ENCODE measurements at places on chromosomes 2 and 18.

DNA sequence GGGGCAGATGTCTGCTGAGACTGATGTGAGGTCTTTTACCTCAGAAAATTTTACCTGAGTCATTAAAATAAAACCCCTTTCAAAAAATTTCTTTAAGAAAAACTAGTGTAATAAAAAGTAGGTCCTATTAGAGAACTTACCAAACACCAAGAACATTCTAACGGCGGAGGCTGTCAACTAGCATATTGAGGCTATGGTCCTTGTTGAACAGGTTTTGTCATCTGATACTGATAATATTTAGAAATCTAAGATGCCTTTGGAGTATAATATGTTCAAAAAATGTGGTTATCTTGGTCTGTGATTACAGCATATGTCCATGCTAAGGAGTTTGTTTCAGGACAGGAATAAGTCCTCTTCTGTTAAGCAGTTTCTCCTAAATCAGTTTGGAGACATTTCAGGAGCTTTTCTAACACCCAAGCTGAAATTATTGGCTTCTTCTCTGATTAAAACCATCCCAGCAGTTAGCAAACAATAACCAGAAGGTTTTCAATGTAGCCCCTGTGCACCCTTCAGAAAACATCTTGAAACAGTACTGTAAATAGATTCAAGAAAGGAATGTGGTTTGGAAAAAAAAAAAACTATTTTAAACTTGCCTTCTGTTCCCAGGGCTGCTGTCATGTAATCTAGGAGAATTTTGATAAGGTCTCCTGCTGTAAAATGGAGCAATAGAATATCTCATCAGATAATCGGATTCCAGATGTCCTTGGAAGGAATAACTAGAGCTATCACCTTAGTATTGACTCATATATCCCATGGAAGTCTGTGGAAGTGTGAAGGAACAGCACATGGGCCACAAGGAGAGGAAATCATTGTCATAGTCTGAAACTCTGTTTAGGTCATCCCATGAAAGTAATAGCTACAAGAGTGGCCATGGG is 58.7 kb upstream of the B3GNT2 start:
- DNase-seq = no peak

GRCh38 chr2:133526530-133527300 is 41.5 kb downstream of the NCKAP5 start:
- no peak for DNase-seq

GRCh38 chr2:31386648-31387047 is 27.9 kb downstream of the XDH start:
- no peak for DNase-seq

GRCh38 chr18:31659576-31660177 is 24.7 kb downstream of the B4GALT6 start:
- no peak for DNase-seq

- no peak for DNase-seq
Measured at GRCh38 chr2:39283561-39283960, 39.8 kb upstream of the CDKL4 start.

- DNase-seq = no peak
Measured at GRCh38 chr2:241867776-241868420, 1.6 kb upstream of the RTP5 start.

DNA sequence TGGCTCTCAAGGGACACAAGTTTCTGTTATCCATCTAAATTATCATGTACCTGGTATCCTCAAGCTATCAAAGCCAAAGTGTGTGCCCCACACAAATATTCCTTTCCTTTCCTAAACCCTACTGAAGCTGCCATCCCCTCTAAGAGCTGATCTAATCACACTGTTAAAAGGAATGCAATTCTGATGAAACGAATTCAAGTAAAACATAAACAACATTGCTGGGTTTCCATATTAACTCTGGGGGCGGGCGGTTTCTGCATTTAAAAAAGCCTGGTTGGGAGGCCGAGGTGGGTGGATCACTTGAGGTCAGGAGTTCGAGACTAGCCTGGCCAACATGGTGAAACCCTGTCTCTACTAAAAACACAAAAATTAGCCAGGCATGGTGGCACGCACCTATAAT is 41.9 kb upstream of the PCBP1 start:
- no peak for DNase-seq

DNA sequence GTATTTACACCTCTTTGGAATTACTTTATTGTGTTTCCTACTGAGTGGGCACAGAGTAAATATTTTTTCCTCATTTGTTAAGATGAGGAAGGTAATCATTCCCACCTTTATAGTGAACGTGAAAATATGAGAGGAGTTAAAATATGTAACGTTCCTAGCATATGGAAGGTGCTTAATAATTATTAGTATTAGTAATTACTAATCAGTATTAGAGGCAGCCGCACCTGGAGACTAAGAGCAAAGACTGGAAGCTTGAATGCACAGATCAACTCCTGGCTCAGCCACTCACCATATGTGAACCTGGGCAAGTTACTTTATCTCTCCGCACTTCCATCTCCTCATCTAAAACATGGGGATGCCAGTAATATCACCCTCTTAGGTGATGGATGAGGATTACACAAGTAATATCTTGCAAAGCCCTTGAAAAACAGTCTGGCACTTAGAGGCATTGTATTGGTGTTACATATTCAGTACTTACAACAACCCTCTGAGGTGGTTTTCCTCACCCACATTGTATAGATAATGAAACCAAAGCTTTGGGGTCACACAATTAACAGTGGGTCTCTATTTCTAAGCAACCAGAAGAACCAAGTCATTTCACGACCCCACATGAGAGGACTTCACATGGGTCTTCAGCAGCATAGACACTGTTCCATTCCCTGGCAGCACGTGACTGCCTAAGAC is 100.3 kb upstream of the KCTD1 start:
- no peak for DNase-seq

- no peak for DNase-seq
Measured at GRCh38 chr18:10536280-10536679, 10.5 kb downstream of the NAPG start.

DNA sequence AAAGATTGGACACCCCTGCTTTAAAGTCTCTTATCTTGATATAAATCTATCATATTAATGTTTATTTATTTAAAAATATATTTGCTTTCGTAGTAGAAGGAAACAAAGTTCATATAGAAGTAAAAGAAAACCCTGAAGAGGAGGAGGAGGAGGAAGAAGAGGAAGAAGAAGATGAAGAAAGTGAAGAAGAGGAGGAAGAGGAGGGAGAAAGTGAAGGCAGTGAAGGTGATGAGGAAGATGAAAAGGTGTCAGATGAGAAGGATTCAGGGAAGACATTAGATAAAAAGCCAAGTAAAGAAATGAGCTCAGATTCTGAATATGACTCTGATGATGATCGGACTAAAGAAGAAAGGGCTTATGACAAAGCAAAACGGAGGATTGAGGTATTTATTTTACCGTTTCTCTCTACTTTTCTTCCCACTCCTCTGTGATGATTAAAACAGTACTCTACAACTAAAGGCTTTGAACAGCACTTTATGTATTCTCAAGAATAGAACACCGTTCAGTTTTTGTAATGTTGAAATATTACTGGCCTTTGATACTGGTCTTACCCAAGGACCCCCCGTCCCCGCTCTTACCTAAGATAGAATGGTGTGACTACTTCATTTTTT is 39.2 kb downstream of the EIF5B start:
- no peak for DNase-seq

DNA sequence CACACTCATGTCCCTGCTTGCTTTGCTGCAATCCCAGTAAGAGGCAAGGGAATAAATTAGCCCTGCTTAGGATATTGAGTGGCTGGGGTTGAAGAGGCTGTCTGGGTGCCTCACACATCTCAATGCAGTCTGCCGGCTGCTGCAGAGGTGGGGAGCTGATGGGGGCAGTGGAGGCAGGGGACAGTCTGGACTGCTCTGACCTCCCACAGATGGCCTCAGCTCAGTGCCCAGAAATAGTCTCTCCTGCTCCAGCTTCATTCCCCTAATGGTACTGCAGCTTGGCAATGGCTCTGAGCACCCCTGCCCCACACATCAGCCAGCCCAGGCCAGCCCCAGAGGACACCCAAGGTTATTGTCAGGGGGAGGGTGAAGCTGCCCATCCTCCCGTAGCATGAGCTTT is 21.5 kb upstream of the TNS1 start:
- DNase-seq = no peak

DNA sequence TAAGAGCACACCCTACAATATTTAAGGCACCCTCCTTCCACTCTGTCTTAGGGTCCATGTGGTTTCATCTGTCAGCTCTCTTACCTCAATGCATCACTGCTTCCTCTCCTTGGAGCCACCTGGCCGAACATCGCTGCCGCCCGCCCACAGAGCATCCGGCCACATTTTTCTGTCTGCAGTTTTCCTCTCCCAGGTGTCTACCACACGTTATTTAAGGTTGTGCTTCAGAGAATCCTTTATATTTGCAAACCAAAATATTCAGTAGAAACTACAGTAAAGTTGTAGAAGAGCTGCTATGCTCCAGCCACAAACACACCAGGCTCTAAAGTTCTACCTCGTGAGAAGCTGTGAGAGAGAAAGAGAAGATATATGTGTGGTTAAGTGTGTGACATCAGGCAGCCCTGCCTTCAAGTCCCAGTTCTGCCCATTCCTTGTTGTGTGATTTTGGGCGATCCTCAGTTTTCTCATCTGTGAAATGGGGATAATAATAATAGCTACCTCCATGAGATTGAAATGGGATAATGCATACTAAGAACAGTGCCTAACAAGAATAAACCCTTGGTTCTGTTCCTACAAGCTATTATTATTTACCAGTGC is 4.9 kb upstream of the STK17B start:
- no peak for DNase-seq

GRCh38 chr18:64799376-64799775 is 650.5 kb upstream of the LINC00305 start:
- no peak for DNase-seq

DNA sequence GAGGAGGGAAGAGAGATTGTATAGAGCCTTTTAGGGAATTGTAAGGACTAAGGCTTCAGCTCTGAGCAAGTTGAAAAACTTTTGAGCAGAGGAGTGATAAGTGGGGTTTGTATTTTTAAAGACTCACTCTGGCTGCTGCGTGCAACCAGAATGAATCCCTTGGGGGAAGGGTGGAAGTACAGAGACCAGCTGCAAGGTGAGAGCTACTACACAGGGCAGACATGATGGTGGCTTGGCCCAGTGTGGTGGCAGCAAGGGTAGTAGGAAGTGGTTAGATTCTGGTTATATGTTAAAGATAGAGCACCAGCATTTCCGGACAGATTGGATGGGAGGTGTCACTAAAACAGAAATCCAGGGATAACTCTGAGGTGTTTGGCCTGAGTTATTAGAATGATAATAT is 10.1 kb upstream of the SESTD1 start:
- peak; percentile 40 for DNase-seq

DNA sequence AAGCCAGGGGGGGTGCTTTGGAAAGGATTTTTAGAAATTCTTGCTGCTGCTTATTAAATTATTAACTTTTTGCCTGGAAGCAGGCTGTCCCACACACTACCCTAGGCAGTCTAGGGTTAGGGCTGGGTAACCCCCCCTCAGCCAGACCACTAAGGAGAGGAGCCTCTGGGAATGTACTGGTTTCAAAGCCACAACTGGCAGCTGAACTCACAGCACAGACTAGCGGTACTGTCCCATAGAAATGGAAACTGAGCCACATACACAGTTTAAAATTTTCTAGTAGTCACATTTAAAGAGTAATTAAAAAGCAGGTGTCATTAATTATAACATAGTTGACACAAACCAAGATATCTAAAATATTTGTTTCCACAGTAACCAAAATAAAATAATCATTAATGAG is 50.1 kb downstream of the SPRED2 start:
- DNase-seq = no peak

DNA sequence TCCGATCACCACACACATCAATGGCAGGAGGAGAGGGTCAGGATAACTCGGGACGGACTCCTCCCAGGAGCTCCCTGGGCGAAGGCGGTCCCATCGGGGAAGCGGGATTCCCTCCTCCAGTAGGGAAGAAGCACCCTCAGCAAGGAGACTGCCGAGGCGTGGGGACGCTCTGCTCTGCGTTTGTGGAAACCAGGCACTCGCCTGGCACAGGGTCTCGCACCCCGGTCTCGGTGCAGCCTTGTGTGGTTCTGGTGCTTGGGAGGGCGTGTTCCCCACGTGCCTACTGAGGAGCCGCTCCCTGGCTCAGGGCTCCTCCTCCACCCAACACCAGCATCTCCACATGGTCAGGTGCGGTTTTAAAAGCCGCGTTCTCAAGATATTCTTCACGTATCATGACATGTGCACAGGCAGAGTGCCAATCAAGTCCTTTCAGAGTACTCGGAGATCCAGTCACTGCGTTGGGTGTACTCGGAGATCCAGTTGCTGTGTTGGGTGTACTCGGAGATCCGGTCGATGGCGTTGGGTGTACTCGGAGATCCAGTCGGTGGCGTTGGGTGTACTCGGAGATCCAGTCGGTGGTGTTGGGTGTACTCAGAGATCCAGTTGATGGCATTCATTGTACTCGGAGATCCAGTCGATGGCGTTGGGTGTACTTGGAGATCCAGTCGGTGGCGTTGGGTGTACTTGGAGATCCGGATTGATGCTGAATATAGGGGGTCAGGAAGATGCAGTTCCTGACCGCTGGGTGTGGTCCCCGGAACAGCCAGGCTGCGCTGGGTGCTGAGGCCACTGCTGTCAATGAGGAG is 117.5 kb downstream of the RTP5 start:
- no peak for DNase-seq

DNA sequence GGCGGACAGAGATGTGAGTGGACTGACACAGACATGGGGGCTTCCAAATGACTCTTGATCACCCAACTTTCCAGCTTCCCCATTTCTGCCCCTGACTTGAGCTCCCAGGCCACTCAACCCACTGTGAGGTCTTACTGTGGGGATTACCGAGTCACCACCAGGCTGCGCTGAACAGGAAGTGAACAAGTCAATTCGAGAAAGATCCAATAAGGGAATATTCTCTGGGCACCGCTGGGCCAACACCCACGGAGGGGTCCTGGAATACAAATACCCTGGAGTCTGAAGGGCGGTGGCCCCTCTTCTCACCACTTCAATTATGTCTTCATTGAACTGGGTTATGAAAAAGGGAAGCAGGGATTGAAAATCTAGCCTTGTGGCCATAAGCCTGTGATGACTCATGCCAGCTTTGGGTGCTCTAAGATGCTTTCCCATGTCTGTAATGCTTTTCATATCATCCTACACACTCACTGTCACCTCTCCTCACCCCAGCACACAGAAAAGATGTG is 37.7 kb downstream of the BCL11A start:
- DNase-seq = no peak

GRCh38 chr2:162301151-162301804 is 17.2 kb downstream of the IFIH1 start:
- DNase-seq = no peak

DNA sequence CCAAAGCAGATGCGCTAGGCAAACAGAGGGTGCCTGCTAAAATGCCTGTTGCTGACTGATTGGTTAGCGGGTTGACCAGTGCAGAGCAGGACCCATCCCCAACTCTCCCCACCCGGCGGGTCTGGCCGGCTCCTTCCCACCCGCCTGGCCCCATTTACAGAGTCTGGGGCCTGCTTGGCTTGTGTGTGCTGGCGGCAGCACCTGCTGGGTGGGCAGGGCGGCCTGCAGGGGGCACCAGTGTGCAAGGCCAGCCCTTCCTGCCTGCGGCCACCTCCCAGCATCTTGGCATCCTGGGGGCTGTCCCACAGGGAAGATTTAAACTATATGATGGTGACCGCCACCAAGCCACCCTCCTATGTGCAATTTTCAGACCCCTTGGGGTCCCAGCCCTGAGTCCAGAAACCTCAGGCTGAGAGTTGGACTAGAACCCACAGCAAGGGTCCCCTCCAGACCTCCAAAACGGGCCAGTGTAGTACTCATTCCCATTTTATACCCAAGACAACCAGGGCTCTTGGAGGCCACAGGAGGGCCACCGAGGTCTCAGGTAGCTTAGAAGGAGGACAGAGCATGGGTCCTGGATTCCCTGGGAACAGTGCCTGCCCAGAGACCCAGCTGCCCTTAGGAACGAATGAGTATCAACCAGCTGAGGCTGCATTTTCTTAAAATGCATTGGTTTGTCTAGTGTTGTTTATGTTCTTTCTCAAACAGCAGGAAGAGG is 173.6 kb downstream of the SMAD7 start:
- DNase-seq = no peak

All from NCI-H510A (cell line).